HT-29 (cell line): ENCODE measurements at places on chromosomes 4 and X.

DNA sequence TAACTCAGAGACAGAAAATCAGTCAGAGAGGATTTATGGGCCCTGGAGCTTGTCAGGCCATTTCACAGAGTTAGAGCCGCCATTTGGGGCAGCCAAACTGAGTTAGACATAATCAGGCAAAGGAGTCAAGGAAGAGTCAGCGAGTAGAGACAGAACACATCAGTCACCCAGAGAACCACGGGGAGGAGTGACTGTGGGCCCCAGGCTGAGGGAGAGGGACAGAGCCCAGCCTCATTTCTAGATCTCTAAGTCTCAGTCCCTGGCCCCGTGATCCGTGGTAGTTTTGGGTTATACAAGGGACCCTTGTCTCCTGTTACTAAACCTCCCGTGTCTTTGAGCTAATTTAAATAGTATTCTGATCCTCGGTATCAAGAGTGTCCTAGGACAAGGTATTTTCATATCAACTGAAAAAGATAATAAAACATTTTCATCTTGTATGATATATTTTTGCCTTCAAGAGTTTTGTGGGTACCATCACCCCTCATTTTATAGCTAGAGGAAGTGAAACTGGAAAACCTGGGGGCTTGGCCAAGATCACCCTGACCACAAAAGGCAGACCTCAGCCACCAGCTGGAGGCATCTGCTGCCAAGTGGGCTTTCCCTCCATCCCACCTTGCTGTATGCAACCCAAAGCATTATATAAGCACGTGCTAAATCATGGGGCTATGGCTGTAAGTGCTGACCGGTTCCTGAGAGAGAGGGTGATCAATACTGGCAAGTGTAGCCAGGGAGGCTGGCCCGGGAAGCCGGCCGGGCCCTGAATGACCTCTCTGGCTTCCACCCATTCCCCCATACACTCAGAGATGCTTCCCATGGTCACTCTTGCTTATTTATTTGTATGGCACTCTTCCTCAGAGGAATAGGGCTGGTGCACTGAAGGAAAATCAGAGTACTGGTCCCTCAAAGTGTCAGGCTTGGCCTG lies 204.1 kb downstream of the BCOR start:
- DNase-seq, result no peak

- no peak for DNase-seq
Observed at GRCh38 chr4:1061056-1061700, 49.8 kb downstream of the FGFRL1 start.

- peak; percentile 57 for DNase-seq
Observed at GRCh38 chr4:105715692-105716278, 7.2 kb downstream of the GSTCD start.

DNA sequence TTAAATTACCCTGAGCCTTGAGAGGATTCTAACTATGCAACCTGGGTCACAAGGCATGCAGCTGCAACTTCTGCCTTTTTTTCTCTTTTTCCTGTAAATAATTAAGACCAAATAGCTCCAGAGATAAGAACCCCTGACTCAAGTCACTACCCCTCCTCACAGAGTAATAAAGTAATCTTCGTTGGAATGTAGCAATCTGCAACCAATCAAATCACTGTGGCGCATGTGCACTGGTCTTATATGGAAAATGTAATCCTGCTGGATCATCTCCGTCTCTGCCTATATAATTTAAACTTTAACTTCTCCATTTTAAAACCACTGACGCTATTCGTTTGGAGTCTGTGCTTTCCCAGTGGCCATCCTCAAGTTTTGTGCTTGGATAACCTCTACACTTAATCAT lies 6.1 kb upstream of the EFHC2 start:
- DNase-seq, result no peak

- DNase-seq, result peak; percentile 58
Observed at GRCh38 chr4:6324999-6325787, 55.5 kb downstream of the WFS1 start.

DNA sequence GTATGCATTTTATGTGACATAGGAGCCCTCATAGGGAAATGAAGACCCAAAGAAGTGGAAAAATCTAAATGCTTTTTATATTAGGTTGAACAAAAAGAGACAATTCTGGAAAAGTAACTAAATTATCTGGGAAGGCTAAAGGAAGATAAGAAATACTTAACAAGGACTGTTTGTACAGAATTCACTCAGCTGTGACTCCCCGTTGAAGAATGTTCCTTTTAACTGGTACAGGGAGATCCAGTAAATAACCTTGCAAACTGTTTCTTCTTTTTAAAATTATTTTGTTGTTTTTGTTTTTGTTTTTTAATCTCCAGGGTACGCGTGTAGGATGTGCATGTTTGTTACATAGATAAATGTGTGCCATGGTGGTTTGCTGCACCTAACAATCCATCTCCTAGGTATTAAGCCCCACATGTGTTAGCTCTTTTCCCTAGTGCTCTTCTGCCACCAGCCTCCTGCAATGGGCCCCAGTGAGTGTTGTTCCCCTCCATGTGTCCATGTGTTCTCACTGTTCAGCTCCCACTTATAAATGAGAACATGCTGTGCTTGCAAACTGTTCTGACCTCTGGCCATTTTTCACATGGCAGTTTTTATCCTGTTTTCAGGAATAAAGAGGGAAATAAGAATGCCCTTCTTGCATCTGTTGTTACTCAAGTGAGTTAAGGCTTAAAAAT lies 81.7 kb downstream of the PWWP3B start:
- DNase-seq, result no peak

- DNase-seq, result no peak
Observed at GRCh38 chr4:120801137-120801758, 121.3 kb downstream of the PRDM5 start.

GRCh38 chr4:109207061-109207460 lies 95.4 kb downstream of the COL25A1 start:
- no peak for DNase-seq

GRCh38 chrX:47752685-47753084 lies 84.0 kb upstream of the ZNF81 start:
- DNase-seq, result no peak
